Fibroblast of mammary gland (primary cell): ENCODE measurements at places on chromosomes 5 and 9.

DNA sequence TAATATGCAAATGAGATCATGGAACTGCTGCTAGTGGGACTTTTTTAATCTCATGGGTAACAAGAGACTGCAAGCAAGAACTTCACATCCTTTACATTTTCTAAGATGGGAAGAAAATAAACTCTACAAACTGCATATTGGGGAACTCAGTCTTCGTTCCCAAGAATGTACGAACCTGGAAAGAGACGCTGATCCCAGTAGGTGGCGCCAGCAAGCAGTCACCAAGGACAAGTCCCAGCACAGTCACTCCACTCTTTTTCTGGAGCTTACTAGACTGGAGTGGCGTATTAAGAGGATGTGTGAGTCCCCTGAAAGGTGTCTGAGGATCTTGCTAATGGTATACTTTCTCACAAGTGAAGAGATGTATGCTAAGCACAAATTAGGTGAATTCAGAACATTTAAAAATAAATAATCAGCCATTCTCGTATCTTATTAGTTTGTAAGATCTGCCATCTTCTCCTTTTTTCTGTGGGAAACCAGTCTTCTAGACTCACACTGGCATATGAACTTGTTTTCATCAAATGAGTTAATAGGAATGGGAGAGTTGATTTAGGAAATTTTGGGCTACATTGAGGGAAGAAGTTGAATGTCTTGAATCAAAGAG, 16.0 kb upstream of the PUM3 start:
- peak; percentile 65 for DNase-seq

- DNase-seq = peak; percentile 76
Measured at GRCh38 chr5:33441241-33442177, 744 bp downstream of the TARS1 start.

GRCh38 chr5:75611311-75612225, at the start of gene ANKDD1B:
ANKDD1B (plus strand) TSS chr5:75611453; CDS start chr5:75611635, 182 bp downstream.
- DNase-seq = peak; percentile 43

DNA sequence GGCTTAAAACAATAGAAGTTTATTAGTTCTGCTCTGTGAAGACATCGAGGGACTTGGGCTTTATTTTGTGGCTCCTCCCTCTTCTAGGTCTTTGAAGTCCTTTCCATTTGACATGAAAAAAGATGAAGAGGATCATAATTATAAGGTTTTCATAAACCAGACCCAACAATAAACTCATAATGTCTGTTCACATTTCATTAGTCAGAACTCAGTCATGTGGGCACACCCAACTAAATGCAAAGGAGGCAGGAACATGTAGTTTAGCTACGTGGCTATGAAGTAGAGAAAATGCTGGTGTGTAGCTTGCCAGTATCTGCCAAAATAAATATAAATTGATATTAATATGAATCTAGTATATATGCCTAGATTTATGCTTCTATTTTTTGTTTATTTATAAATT, 393.9 kb upstream of the C9orf72 start:
- DNase-seq = no peak

DNA sequence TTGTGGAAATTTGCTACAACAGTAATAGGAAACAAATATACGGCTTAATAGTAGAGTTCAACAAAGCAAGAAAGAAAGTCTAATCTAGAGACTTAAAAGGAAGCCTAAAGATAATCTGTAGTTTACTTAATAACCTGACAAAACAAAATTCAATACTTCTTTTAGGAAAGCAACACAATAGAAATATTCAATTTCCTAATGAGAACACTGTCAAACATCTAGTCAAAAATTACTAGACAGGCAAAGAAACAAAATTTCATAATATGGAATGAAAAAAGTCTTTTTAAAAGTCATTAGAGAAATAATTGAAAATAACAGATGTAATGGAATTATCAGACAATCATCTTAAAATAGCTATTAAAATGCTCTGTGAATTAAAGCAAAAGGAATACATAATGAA, 692.5 kb upstream of the ADAMTS16 start:
- DNase-seq = no peak

- peak; percentile 44 for DNase-seq
Measured at GRCh38 chr9:35882996-35883395, 12.8 kb upstream of the OR13J1 start.

- DNase-seq = no peak
Measured at GRCh38 chr9:281741-282645, 67.3 kb downstream of the DOCK8 start.

GRCh38 chr5:14849516-14850294, 21.9 kb downstream of the ANKH start:
- DNase-seq = no peak

GRCh38 chr5:32319392-32319791, 6.7 kb upstream of the MTMR12 start:
- no peak for DNase-seq

GRCh38 chr5:88389338-88390095, 120.9 kb upstream of the TMEM161B start:
- no peak for DNase-seq

DNA sequence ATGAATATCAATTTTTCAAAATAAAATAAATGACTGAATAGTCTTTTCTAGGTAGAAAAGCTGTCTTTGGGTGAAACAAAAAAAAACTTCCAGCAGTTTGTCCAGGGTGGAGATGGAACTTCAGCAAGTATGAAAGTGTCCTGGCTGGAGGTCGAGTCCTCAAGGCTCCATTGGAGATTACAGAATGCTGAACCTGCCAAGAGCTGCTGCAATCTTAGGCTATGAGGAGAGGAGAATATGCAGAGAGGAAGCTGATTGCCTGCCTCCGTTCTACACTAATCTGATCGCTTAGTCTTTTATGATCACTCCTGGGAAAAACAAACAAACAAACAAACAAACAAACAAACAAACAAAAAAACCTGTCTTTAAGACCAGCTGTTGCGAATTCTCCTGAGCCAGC, 50.6 kb downstream of the NREP start:
- DNase-seq = no peak

- DNase-seq = no peak
Measured at GRCh38 chr5:149412783-149413476, 33.8 kb upstream of the IL17B start.

GRCh38 chr5:17304282-17304681, 86.9 kb downstream of the BASP1 start:
- DNase-seq = peak; percentile 63

DNA sequence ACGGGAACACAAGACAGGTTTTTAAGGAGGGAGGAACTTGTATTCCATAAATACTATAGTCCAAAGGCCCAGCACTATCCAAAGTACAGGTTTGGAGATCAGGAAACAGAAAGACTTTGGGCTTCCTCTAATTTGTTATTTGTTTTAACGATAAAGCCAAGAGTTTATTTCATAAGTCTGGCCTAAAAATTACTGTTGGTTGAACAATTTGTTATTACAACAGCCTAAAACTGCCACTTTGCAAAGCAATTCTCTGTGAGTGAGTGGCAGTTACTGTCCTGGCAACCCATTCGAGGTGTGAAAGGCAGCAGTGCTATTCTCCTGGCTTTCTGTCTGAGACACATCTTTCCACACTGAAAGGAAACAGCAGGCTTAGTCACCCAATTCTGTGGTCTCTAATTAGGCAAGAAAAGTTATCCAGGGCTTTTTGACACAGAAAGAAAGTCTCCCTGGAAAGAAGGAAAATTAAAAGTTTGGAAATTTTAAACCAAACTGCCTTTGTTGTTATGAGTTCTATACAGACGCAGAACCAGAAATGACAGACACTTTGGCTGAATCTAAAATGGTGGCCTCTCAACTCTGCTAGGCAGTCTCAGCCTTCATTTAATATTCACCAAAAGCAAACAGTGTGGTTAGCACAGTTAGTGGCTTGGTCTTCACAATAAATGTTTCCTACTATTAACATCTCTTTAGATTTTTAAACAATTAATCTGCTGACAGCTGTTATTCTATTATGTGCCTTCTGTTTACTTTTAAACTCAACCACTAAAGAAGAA, 33.9 kb downstream of the PSMB7 start:
- peak; percentile 65 for DNase-seq

- DNase-seq = peak; percentile 42
Measured at GRCh38 chr5:56480705-56481427, 247.7 kb upstream of the ANKRD55 start.

- no peak for DNase-seq
Measured at GRCh38 chr5:136103118-136103517, 29.5 kb upstream of the SMAD5 start.
